ENCODE measurements at places on chromosomes 4 and X.

- no peak for DNase-seq
Observed at GRCh38 chr4:77493829-77494551, 111.6 kb upstream of the CXCL13 start.

DNA sequence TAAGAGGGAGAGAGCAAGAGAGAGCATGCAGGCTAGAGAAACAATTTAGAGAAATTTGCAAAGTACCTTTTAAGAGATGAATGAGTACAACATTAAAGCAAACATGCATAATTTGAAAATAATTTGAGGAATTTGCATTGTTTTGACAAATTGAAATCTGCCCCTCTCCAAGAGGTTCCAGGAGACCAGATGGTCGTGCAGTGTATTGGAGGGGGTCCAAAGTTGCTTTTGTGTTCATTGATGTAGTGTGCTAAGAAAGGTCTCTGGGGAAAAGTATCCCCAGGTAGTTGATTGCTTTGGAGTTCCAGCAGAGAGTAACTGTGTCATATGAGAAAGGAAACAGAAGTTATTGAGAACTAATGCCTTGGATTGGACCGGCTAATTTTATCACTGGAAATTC lies 635.0 kb upstream of the TENM3 start:
- no peak for DNase-seq

DNA sequence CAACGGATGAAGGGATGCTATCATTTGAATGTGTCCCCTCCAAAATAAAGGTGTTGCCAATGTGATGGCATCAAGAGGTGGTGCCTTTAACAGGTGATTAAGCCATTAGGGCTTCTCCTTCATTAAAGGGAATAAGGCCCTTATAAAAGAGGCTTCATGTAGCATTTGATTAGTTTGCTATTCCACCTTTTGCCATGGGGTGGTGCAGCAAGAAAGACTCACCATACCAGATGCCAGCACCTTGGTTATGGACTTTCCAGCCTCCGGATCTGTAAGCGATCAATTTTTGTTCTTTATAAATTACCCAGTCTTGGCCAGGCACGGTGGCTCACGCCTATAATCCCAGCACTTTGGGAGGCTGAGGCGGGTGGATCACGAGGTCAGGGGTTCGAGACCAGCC lies 7.9 kb upstream of the SLC25A43 start:
- DNase-seq, result peak; percentile 9

DNA sequence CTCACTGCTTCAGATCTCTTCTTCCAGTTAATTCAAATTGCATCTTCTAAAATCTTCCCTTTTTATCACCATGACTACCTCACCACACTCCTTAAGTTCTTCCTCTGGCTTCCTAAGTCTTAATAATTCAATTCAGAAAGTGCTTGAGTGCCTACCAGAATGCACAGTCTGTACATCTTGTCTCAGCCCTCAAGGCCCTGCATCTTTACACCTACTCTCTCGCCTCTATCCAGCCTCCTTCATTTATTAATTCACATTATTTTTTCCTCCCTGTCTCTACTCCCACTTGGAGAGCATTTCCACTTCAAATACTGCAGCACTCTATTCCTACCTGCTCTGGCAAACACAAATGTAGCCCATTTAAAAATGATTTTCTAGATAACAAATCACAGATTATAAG lies 90.5 kb downstream of the MAPK10 start:
- no peak for DNase-seq

DNA sequence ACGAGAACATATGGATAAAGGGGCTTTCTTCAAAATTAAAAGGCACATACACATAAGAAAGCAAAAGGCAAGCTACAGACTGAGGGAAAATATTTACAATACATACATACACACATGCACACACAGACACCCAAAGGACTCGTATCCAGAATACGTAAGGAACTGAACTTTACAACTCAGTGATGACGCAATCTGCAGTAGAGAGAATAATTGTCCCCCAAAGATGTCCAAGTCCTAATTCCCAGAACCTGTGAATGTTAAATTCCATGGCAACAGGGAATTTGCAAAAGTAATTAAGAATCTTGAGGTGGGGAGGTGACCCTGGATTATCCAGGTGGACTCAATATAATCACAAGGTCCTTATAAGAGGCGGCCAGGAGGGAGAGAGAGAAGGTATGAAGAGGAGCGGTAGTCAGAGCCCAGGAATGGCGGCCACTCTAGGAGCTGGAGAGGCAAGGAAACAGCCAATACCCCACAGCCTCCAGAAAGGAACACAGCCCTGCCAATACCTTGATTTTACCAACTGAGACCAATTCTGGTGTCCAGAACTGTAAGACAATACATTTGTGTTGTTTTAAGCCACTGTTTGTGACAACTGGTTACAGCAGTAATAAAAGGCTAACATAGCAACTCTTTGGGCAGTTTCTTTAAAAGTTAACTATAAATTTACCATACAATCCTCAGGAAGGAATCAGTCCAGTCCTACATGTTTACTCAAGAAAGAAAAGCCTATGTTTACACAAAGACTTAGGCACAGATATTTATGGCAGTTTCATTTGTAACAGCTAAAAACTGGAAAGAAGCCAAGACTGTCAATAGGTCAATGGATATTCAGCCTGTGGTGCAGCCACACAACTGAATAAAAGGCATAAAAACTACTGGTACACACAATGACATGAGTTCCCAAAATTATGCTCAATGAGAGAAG lies 27.3 kb upstream of the STS start:
- no peak for DNase-seq

GRCh38 chr4:867526-868250 lies 41.8 kb upstream of the CPLX1 start:
- no peak for DNase-seq

DNA sequence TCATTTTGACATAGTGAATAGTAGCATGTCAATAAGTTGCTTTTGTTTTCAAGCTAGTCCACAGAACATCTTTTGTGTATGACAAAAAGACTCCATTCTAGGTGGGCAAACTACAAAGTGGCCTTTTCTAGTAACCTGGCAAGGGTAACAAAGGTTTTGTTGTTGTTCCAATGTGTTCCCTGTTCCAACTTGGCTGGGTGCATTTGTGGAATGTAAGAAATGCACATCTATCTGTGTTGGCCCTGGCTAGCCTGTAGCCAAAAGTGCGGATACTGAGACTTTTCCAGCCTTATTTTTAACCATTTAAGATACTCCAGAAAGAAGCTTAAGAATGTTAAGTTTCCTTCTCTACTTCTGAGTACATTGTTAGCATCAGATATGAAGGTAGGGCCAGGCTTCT lies 118.7 kb upstream of the CHRDL1 start:
- DNase-seq, result no peak

DNA sequence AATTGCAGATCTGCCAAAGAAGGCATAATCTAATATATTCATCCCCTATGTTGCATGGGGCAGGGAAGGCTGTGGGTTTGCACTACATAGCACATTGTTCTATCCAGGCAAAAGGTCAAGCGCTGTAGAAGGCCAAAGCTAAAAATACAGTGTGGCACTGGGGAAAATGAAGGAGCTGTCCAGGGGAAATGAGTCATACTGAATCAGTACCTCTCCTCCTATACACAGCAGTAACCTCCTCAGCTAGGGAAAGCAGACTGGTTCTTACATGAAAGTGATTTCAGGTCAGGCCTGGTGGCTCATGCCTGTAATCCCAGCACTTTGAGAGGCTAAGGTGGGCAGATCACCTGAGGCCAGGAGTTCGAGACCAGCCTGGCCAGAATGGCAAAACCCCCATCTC lies 31.0 kb upstream of the SLC25A4 start:
- no peak for DNase-seq

DNA sequence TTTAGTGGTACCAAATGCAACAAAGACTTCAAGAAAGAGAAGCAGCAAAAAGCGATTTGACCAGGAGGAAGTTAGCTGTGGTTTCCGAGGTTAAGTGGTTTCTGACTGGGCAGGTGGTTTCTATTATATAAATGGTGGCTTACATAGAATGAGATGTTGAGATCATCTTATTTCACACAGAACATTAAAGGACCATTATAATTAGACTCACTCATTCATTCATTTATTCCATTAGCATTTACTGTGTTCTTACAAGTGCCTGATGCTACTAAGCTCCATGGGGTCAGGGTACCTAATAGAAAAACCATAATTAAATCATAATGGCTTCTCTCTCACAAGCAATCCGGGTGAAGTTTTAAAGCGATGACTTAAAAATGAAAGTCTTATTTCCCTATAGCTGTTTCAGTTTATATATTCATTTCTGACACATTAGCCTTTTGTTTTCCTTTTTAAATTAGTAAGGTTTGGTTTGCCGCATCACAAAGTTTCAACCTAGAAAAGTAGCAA lies 10.6 kb downstream of the TSPAN6 start:
- DNase-seq, result no peak

DNA sequence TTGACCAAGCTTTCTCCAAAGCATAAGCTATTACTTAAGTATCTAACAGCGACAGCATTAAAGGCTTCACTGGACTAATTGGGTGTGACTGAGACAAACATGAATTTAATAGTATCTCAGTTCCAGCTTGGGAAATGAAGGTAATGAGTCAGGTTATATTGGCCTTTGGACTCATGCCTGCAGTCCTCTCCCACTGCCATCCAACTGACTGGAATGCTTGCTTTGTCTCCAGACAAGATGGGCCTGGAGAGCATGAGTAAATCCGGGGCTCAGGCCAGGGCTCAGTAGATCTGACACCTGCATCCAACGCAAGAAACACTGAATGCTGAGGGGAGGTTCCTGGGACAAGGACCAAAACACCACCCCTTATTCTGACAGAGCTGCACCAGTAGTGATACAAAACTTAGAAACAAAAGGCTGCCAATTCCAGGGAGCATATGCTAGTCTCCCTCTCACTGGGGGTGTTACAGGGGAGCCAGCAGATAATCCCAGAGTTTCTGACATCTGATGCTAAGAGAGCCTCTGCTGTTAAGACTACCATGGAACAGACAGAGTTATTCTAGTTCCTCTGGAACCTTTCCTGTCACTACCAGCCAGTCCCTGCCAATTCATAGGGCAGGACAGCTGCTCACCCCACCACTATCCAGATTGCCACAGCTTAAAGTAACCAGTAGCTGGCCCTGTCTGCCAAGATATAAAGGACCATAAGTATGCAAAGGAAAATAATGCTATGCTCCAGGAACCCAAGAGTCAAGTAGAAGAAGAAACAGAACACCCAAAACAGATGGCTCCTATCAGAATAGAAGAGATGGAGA lies 293.8 kb downstream of the IQCM start:
- DNase-seq, result no peak

- peak; percentile 83 for DNase-seq
Observed at GRCh38 chr4:127400731-127401346, 231.9 kb upstream of the INTU start.
